ENCODE measurements at places on chromosomes 16 and 17.

- peak; percentile 99 for DNase-seq
Observed at GRCh38 chr17:37770631-37771518, 26.0 kb upstream of the HNF1B start.

GRCh38 chr16:15518381-15519351 lies 84.3 kb downstream of the BMERB1 start:
- DNase-seq: no peak

- no peak for DNase-seq
Observed at GRCh38 chr17:35889241-35889640, 9.1 kb upstream of the CCL5 start.

GRCh38 chr16:4913130-4913773 lies 23.7 kb downstream of the PPL start:
- no peak for DNase-seq

DNA sequence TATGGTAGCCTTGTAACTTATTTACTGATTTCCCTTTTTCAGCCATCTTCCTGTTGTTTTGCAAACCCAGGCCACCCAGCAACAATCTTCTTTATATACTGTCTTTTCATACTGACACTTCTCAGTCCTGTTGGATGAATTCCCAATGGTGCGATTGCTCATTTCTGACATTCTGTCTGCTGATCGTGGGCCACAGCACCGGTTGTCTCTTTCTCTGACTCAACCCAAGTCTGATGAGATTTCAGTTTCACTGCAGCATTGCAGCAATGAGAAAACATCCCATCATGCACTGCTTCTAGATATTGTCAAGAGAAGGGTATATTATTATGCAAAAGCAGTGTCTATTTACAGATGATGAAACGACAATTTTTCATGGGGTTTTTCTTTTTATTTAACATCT lies 349.2 kb upstream of the HSBP1 start:
- DNase-seq: no peak

DNA sequence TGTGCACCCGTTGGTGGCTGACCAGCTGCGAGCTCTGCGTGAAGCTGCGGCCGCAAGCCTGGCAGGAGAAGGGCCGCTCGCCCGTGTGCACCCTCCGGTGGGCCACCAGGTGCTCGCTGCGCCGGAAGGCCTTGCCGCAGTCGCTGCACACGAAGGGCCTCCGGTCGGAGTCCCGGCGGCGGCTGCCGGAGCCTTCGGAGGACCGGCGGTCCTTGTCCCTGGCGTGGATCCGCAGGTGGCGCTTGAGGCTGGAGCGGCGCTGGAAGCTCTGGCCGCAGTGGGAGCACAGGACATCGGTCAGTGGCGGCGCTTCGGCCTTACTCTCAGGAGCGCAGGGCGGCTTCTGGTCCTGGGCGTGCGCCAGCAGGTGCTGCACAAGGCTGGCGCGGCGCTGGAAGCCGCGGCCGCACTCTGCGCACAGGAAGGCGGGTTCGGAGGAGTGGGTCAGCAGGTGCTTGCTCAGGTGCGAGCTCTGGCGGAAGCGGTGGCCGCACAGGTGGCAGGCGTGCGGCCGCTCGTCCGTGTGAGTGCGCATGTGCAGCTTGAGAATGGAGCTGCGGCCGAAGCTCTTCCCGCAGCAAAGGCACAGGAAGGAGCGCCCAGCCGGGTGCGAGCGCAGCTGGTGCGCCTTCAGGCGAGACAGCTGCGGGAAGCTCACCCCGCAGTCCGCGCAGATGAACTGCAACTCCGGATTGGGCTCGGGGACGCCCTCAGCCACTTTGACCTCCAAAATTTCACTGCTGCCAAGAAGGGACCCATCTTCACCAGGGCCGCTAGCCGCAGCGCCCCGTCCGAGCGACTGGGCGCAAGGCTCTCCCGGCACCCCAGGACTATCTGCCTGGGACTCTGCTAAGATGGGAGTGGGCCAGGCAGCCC lies 9.1 kb downstream of the ZSCAN10 start:
- DNase-seq: no peak

- peak; percentile 88 for DNase-seq
Observed at GRCh38 chr17:81912441-81913309, 1.5 kb upstream of the PCYT2 start.

DNA sequence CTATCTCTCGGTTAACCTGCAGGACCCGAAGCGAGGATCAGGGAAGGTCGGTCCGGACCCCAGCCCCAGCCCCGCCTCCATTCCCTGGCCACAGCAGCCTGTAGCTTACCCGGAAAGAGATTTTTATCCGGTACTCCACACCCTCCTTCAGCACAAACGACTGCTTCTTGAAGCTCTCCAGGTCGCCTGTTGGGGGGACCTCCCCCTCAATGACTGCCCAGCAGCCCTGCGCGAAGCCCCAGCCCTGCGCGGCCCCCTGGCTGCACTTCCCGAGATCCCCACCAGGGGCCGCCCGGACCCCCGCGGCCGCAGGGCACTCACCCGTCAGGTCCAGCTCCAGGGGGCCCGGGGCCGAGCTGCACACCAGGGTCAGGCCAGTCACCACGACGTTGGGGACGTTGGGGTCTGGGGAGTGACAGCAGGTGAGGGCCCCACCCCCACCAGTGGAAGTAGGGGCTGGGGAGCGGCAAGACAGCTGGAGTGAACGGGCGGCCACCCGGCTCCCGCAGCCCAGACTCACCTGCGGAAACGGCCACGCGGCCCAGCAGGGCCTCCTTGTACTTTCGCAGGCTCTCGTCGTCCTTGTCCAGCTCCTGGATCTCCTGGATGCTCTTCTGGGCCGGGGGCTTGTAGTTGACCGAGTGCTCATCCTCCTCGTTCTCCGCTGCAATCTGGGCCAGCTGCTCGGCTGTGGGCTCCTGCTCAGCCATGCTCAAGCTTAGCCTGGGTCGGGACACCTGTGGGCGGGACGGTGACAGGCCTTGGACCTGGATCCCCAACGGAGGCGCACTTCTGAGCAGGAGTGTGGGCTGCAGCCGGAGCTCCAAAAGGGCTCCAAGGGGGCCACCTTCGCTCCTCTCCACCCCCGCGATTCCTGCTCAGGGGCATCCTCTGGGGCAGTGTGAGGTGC lies 1.7 kb downstream of the ARHGDIA start:
- peak; percentile 57 for DNase-seq

DNA sequence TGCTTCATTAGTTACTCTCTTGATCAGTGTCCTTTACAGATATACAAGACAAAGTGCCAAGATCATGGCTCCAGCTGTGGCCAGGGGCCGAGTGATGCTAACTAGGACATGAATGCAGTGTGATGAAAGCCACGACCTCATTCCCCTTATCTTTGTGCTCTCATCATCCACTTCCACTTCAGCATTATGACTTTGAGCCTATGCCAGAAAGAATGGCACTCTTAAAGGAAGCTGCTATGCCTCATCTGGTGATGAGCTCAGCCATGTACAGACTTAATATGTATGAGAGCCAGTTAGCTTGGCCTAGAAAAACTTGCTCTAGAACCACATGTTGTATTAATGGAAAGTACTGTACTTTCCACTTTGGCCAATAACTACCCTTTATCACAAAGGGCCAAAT lies 179.1 kb downstream of the TOX3 start:
- no peak for DNase-seq

DNA sequence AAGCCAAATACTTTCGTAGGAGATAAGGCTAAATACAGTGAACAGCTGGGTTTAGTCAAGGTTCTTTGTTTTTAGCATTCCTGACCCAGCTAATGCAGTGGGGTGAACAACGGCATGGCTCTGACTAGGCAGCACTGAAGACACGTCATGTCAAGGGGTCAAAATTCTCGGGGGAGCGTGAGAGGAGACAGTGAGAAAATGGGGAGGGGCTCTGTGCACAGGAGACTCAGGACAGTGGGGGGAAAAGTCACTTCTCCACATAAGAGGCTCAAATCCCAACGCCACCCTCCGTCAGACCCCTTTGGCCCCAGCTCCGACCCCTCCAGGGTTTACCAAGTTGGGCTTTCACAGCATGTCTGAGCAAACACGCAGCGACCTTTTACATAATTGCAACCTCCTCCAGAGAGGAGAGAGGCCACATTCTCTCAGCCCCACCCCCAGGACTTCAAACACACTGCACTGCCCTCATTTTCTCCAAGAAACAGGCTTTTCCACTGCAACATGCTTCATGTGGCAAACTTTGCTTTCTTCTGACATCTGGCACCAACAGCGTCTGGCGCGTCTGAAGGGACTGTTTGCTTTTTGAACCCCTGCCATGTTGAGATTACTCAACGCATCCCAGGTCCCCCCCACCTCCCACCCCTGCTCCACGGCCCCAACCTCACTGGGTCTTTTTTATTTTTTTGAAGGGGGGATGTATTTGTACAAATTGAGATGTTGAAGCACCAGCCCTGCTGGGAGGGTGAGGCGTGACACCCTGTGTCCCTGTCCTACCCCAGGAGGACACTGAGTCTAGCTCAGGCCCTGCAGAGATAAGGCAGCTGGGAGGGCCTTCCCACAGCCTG lies 30.0 kb downstream of the AXIN2 start:
- no peak for DNase-seq

DNA sequence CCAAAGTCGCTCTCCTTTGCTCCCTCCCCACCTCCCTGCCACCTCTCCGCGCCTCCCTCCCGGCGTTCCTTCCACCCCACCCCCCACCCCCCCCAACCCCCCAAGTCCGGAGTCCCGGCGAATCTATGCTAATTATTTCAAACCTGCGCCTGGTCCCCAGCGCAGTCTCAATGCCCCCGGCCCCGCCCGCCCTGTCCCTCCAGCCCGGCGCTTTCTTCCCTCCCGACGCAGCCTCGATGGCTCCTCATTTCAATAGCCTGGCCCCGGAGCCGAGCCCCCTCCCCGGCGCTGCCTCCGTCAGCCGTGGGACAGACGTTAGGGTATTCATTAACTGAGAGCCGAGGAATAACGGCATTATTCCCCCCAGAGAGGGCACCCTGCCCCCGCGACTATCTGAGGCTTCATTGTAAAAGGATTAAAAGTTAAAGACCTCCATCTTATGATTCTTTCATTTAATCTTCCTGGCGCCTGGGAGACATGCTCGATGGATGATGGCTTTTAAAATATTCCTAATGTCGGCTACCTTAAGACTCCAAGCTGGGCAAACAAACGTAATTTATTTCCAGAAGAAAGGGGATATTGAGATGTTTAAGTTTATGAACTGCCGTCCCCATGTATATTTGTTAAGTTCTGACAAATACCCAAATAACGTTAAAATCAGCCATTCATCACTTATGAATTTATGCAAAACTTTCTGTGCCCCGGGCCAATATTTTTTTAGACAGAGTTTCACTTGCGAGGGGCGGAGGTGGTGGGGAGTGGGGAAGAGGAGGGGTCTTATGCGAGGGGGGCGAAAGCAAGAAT lies 3.4 kb downstream of the NOG start:
- no peak for DNase-seq

DNA sequence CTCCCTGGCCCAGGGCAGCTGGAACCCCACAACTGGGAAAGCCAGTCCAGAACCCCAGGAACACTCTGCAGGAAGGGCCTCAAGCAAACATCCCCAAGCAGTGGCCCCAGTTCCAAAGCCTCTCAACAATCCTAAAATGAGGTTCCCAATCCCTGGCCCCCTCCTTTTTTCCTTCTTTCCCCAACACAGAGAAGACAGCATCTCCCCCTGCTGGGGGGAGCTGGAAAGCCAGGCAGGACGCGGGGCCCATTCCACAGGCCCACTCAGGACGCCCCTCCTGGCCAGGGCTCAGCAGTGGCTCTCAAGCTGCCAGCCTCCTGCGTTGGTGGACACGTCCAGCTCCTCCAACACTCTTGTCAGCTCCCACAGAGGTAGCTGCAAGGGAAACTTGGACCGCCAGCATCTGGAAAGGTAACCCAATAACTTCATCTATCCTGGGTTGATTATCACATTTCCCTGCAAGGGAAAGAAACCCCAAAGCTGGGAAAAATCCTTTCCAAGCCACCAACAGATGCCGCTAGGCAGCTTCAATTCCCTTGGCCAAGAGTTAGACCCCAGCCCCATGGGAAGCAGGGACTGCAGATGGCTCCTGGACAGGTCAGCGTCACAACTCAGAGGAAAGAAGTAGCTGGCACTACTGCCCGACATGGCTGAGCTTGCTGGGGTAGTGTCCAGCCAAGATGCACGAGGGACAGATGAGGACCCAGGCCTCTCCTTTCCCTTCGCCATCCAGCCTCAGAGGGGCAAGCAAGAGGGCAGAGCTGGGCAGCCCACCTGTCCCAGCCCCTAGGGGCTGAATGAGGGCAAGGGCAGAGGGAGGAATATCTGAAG lies 7.6 kb downstream of the HDAC5 start:
- DNase-seq: peak; percentile 51

DNA sequence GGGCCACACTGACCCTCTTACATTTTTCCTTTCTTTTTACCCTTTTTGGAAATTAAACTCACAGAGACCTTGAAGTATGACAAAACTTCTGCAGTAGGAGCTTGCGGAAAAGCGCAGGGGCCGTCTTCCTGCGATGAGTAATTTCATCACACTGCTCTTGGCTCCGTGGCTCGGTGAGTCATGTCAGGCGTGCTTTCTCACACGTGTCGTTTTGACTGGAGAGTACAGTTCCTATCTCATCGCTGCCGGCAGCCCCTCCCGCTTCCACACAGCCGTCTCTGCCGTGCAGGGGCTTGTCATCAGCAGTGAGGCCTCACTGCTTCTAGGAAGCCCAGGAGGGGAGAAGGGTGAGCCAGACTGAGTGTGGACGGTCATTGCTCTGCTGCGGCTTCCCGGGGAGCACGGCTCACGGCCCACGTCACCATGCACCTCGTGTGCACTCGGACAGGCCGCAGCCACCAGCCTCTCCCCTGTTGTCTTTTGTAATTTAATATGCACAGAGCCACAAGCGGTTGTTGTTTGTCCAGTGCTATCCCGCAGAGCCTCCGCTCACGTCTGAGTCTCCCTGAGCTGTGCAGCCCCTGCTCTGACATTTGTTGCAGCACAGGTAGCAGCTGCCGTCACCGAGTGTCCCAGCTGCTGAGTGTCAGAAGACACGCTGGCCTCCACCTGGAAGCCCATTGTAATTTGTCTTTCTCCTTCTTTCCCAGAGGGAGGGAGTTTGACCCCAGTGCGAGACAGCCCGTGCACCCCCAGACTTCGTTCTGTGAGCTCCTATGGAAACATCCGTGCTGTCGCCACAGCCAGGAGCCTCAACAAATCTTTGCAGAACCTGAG lies 99.4 kb upstream of the CHMP6 start:
- peak; percentile 75 for DNase-seq

- DNase-seq: peak; percentile 42
Observed at GRCh38 chr17:77409282-77410161, 268.8 kb downstream of the SEC14L1 start.

GRCh38 chr16:67256701-67257230 lies 8.0 kb downstream of the SLC9A5 start:
- DNase-seq: no peak

GRCh38 chr17:10141436-10141835 lies 57.0 kb downstream of the GAS7 start:
- DNase-seq: no peak

Measured in HT-29 (cell line).